ENCODE measurements at places on chromosomes 12 and 14. TPM values are rescaled to one million over a fixed set of nuclear protein-coding genes. Genes with fewer than 3 reads are reported as not detected.

The PPP1R1A gene
- not detected for polyA plus RNA-seq

The TMED8 gene
- polyA plus RNA-seq = 3.2 TPM

The INHBE gene
- not detected for polyA plus RNA-seq

The VSIG10 gene
- 1.7 TPM for polyA plus RNA-seq

The ALG10B gene
- 1.0 TPM for polyA plus RNA-seq

GRCh38 chr12:130715998-130716968 is at the start of gene RIMBP2:
Gene RIMBP2, minus strand, starts transcription at chr12:130716299. Its CDS starts 237,286 bp downstream, at chr12:130479013.
- H3K27ac ChIP-seq = no peak within 1 kb of the TSS
- no peaks in the 10 kb centered on the region for H3K36me3 ChIP-seq
- no peak for DNase-seq
- H3K4me3 ChIP-seq = no peak within 1 kb of the TSS

- no peak overlapping the region for H3K4me3 ChIP-seq
- no peaks in the 10 kb centered on the region for H3K36me3 ChIP-seq
- H3K27me3 ChIP-seq = no peaks in the 10 kb centered on the region
- no peak for DNase-seq
- H3K27ac ChIP-seq = no peak overlapping the region
- peaks cover 12% of the 10 kb centered on the region for H3K4me1 ChIP-seq
Observed at GRCh38 chr12:19398376-19399363, 40.6 kb upstream of the AEBP2 start.

GRCh38 chr12:68904351-68904962 is 28.5 kb downstream of the CPM start:
- H3K36me3 ChIP-seq = no peaks in the 10 kb centered on the region
- no peak overlapping the region for H3K27ac ChIP-seq
- H3K27me3 ChIP-seq = no peaks in the 10 kb centered on the region
- DNase-seq = no peak

DNA sequence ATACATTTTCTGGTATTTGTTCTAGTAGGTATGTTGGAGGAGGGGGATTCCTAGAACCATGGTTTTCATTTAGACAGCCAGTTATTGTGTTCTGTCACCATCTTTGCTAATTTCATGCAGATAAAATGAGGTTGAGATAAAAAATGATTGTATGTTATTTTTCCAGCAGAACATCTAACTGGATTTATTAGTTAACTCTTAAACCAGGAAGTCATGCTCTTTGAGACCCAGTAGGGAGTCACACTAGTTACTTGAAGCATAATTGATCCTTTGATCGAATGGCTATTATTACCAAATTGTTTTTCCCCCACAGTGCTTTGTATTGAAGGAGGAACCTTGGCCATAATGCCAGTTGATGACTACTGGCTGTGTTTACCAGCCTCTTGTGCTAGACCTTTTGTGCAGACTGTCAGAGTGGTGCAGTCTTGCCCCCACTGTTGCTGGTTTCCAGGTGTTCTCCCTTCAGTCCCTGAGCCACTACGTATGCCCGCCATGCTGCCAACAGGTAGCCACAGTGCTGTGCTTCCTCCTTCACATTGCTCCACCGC is 6.0 kb downstream of the EID3 start:
- H3K27me3 ChIP-seq = no peaks in the 10 kb centered on the region
- peaks cover 6% of the 10 kb centered on the region for H3K4me1 ChIP-seq
- H3K36me3 ChIP-seq = peaks cover 8% of the 10 kb centered on the region
- H3K4me3 ChIP-seq = no peak overlapping the region
- no peak for DNase-seq

DNA sequence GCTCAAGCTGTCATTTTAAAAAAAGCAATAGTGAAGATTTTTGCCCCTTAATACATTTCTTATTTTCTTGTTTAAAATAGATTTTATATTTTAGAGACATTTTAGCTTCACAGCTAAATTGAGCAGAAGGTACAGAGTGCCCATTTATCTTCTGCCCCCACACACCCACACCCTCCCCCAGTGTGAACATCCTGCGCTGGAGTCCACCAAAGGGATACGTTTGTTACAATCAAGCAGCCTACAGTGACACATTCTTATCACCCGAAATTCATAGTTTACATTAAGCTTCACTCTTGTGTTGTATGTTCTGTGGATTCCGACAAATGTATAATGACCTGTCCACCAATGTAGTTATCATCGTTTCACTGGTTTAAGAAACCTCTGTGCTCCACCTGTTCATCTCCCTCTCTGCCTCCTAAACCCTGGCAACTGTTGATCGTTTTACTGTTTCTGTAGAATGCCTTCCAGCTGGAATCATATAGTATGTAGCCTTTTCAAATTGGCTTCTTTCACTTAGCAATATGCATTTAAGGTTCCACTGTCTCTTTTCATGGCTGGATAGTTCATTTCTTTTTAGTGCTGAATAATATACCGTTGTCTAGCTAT is 91.0 kb upstream of the TRAF3 start:
- no peak for DNase-seq
- no peaks in the 10 kb centered on the region for H3K27me3 ChIP-seq
- no peak overlapping the region for H3K27ac ChIP-seq
- no peaks in the 10 kb centered on the region for H3K4me1 ChIP-seq
- H3K4me3 ChIP-seq = no peak overlapping the region

GRCh38 chr12:17016116-17016864 is 410.3 kb upstream of the LMO3 start:
- no peaks in the 10 kb centered on the region for H3K27me3 ChIP-seq
- H3K36me3 ChIP-seq = no peaks in the 10 kb centered on the region
- DNase-seq = no peak
- H3K4me3 ChIP-seq = no peak overlapping the region

DNA sequence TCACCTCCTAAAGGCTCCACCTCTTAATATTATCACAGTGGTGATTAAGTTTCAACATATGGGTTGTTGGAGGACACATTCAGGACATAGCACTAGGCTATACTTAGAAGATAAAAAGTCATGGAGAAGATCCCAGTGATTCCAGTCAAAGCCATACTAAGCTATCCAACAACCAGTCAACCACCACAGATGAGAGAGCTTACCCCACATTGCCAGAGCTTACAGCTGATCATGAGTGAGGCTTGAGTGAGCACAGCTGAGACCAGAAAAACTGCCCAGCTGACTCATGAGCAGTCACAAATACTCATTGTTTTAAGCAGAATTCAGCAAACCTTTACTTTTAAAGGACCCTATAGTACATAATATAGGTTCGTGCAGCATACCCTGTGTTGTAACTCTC is 85.1 kb downstream of the DRAM1 start:
- DNase-seq = no peak
- H3K27me3 ChIP-seq = no peaks in the 10 kb centered on the region
- no peaks in the 10 kb centered on the region for H3K36me3 ChIP-seq
- no peaks in the 10 kb centered on the region for H3K4me1 ChIP-seq
- no peak overlapping the region for H3K4me3 ChIP-seq
- no peak overlapping the region for H3K27ac ChIP-seq

DNA sequence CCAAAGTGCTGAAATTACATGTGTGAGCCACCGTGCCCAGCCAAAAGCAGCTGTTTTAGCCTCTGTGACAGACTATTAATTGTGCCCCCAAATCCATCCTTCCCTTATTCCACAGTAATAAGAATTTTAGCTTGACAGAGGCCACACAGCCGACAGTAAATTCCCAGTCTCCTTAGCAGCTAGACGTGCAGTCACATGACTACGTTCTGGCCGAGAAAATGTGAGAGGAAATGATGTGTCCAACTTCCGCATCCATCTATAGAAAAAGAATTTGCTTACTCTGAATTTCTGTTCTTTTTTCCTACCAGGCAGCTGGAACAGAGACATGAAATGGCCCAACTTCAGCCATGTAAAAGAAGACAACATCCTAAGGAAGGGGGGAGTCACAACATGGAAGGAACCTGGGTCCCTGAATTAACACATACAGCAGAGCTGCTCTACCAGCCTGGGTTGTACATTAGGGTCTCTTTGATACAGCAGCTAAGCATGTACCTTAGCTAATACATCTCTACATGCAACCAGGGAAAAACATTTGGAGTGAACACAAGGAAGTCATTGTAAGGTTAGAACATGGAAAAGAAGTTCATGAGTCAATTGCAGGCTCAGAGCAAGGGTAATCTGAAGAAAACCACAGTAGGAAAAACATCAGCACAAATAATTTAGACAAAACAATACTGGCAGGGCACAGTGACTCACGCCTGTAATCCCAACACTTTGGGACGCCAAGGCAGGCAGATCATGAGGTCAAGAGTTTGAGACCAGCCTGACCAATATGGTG is 35.5 kb downstream of the CIT start:
- no peaks in the 10 kb centered on the region for H3K4me1 ChIP-seq
- no peak overlapping the region for H3K4me3 ChIP-seq
- H3K27ac ChIP-seq = no peak overlapping the region
- no peak for DNase-seq
- H3K36me3 ChIP-seq = no peaks in the 10 kb centered on the region

GRCh38 chr14:55851301-55851700 is 266.9 kb upstream of the PELI2 start:
- H3K36me3 ChIP-seq = no peaks in the 10 kb centered on the region
- H3K27me3 ChIP-seq = no peaks in the 10 kb centered on the region
- no peak overlapping the region for H3K4me3 ChIP-seq
- DNase-seq = no peak

DNA sequence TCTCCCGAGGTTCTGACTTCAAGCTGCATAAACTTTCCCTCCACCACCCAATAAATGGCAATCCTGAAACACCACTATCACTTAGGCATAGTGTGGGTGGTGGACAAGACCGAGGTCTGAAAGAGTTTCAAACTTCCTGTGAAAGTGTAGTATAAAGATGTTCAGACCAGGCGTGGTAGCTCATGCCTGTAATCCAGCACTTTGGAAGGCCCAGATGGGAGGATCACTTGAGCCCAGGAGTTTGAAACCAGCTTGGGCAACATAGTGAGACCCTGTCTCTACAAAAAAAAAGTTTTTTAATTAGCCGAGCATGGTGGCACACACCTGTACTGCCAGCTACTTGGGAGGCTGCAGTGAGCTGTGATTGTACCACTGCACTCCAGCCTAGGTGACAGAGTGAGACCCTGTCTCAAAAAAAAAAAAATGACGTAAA is 61.9 kb downstream of the CCDC92 start:
- H3K27ac ChIP-seq = no peak overlapping the region
- no peak overlapping the region for H3K4me3 ChIP-seq
- no peak for DNase-seq
- no peaks in the 10 kb centered on the region for H3K36me3 ChIP-seq
- H3K27me3 ChIP-seq = no peaks in the 10 kb centered on the region
- no peaks in the 10 kb centered on the region for H3K4me1 ChIP-seq

DNA sequence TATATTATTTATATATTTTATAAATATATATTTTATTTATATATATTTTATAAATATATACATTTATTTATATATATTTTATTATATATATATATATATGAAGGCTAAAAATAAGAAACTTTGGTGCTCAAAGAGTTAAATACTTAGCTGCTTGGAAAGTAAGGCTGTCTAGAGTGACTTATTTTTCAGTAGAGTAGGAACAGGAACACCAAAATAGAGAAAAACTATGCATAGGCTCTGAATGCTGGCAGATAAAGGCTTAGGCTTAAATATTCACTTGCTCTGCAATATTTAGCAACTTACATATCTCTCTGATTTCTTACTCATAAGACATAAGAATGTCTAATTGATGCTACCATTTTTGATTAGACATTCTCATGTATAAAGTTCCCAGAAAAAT is 991.2 kb downstream of the VRK1 start:
- H3K4me1 ChIP-seq = peaks cover 6% of the 10 kb centered on the region
- no peak overlapping the region for H3K4me3 ChIP-seq
- H3K27ac ChIP-seq = no peak overlapping the region
- no peak for DNase-seq
- no peaks in the 10 kb centered on the region for H3K27me3 ChIP-seq
- H3K36me3 ChIP-seq = no peaks in the 10 kb centered on the region

GRCh38 chr14:38868399-38869290 is 234.4 kb downstream of the SEC23A start:
- DNase-seq = no peak
- no peaks in the 10 kb centered on the region for H3K4me1 ChIP-seq
- H3K36me3 ChIP-seq = no peaks in the 10 kb centered on the region
- H3K27me3 ChIP-seq = no peaks in the 10 kb centered on the region
- H3K4me3 ChIP-seq = no peak overlapping the region
- H3K27ac ChIP-seq = no peak overlapping the region
